ENCODE measurements at places on chromosomes 3 and 15. TPM values are rescaled to one million over a fixed set of nuclear protein-coding genes. Genes with fewer than 3 reads are reported as not detected.

GRCh38 chr3:21159543-21159906, 591.5 kb downstream of the ZNF385D start:
- DNase-seq, result no peak

- no peak for DNase-seq
Measured at GRCh38 chr3:126944089-126944965, 38.6 kb upstream of the PLXNA1 start.

- no peak for DNase-seq
Measured at GRCh38 chr3:45868213-45868612, 18.1 kb upstream of the CCR9 start.

GRCh38 chr3:84789961-84790360, 168.8 kb upstream of the CADM2 start:
- DNase-seq, result no peak

DNA sequence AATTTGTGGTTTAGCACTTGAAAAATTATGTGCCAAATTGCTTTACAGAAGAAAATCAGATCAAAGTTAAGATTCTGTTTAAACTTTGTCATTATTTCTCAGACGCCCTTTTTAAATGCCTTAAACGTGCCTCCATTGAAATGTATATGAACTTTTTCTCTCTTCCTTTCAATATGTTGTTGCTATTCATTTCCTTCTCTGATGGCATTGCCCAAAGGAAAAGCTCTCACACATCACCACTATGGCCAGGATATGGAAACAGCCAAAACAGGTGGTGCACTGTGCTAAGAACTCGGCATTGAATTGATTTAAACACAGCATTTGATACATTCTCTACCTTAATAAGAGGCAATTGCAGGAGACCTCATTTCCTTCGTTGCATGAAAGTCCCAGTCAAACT, 35.7 kb upstream of the NR2F2 start:
- no peak for DNase-seq

GRCh38 chr3:126441256-126441880, 34.3 kb downstream of the ZXDC start:
- DNase-seq, result no peak

DNA sequence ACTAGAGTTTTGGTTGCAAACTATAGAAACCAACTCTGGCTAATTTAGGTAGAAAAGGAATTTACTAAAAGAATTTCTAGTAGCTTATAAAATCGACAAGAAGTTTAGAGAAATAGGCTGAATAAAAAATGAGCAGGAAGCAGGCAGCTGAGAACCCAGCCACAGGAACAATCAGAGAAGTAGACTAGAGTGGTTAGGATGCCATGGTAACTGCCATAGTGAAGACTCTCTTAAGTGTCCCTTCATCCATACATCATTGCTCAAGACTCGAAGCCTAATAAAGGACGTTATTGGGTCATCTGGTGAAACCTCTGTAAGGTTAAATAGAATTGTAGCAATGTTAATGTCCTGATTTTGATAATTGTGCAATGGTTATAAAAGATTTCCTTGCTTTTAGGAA, 13.8 kb downstream of the AVEN start:
- DNase-seq, result no peak

DNA sequence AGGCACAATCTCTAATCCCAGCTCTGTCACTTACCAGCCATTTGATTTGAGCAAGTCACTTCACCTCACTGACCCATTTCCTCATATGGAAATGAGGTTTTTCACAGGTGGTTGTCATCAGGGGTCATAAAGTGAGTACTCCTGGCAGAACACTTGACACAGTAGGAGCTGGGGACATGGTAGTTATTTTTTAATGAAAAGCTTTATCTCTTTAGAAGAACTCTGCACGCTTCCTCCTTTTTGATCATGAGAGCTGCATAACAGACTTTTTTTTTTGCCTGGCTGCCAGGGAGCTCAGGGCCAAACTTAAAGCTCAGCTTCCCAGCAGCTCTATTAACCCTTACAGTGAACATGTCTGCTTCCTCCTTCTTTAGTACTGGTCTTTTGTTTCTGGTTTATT, 8.4 kb downstream of the VWA5B2 start:
- no peak for DNase-seq

- DNase-seq, result no peak
Measured at GRCh38 chr15:77840991-77841775, 208.5 kb upstream of the LINGO1 start.

- DNase-seq, result no peak
Measured at GRCh38 chr3:53005854-53006513, 39.9 kb downstream of the SFMBT1 start.

GRCh38 chr3:122392868-122393844, 9.2 kb downstream of the FAM162A start:
- DNase-seq, result no peak

DNA sequence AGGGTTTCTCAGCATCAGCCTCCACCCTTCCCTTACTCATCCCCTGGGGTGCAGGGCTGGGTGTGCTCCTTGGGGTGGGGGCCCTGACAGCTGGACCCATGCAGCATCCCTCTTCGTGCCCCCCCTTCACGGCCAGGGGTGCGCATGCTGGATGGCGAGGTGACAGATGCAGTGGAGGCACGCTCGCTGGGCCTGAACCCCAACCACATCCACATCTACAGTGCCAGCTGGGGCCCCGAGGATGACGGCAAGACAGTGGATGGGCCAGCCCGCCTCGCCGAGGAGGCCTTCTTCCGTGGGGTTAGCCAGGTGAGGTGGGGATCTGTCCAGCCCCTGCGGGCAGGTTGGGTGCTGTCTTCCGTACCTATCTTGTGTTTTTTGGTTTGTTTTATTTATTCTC, 6.3 kb upstream of the FES start:
- DNase-seq, result no peak

DNA sequence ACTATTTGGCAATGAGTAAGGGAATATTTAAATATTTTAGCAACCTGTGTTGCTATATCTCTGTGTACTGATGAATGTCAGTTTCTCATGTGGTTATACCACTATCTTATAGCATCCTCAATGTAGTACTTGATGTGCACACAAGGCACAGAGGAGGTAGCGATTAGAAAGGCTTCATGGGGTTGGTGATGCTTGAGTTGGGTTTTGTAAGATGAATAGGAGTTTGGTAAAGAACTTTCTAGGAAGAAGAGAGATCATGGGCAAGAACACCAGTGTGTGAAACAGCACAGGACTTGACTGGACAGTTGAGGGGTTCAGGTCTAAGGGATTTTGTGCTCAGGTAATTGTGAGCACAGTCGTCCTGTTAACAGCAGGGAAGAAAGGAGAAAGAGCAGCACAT, 38.1 kb downstream of the LPP start:
- no peak for DNase-seq

GRCh38 chr15:98905963-98906711, 101.5 kb downstream of the PGPEP1L start:
- no peak for DNase-seq

GRCh38 chr3:188510366-188510765, 356.4 kb downstream of the LPP start:
- DNase-seq, result no peak

GRCh38 chr3:34361921-34362320, 563.5 kb downstream of the PDCD6IP start:
- DNase-seq, result no peak

- no peak for DNase-seq
Measured at GRCh38 chr3:158571969-158572765, 1.2 kb downstream of the MLF1 start.

- no peak for DNase-seq
Measured at GRCh38 chr3:36501616-36502015, 121.3 kb downstream of the STAC start.

- no peak for DNase-seq
Measured at GRCh38 chr3:10957976-10958749, 34.4 kb upstream of the SLC6A1 start.

DNA sequence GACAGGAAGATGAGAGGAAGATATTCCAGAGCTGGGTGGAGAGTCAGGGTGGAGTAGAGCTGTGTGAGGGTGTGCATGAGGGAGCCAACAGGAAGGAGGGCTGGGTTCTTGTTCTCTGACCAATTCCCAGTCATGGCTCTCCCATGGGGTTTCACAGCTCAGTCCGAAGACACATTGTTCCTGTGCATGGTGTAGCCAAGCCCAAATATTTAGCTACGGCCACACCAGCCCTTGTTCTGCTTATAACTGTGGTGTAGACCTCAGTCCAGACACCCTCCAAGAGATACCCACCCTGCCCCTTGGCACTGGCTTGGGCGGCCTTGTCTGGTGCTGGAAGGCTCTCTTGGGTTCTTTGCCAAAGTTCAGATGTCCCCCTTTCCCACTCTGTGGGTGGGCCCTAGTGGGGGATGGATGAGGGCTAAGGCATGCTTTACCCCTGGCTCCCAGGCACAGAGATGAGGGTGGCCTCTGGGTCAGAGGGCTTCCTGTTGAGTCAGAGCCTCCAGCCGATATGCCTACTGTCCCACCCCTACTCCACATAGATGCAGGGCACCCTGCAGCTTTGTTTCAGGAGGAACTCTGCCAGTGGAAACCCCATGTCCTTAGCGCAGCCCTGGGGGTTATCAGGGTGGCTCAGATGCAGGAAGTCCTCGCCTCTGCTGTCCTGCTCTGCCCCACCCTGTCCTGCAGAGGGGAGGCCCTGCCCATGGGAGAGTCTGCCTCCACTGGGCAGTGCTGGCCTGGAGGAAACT, 271.2 kb upstream of the CTDSPL start:
- DNase-seq, result no peak

- DNase-seq, result no peak
Measured at GRCh38 chr3:46416125-46416810, 9.2 kb downstream of the CCRL2 start.

DNA sequence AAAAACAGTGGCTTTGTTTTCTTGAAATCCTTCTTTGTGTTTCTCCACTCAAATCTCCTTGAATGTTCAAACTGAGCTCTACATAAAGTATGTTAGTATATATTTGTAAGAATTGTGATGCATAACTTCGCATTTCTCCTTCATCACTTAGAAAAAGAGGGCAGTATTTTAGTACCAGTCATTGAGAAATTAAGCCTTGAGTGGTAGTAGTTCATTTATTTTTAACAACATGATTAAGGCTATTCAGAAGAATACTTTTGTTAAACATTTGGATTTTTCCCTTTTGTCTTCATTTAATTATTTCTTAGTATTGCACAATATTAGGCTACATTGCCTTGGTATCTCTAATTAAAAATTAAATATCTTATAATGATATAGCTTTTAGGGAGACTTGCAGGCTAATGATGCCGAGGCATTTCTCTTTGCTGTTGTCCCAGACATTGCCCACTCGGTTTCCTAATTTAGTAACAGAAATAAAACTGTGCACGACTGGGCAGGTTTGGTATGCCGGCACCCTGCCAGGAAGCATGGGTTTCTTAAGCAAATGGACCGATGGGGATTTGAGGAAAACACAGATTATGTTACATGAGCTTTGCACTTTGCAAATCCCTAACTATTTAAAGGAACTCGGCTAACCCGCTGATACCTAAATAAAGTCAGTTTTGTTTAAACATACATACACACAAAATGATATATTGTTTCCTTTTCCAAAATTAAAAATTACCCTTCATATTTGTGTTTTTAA, 54.7 kb downstream of the LRRC28 start:
- DNase-seq, result no peak

GRCh38 chr3:28150465-28151206, 90.8 kb upstream of the CMC1 start:
- no peak for DNase-seq

- no peak for DNase-seq
Measured at GRCh38 chr15:25847051-25847450, 16.1 kb downstream of the ATP10A start.

- DNase-seq, result no peak
Measured at GRCh38 chr3:160112996-160113395, 112.2 kb upstream of the C3orf80 start.

DNA sequence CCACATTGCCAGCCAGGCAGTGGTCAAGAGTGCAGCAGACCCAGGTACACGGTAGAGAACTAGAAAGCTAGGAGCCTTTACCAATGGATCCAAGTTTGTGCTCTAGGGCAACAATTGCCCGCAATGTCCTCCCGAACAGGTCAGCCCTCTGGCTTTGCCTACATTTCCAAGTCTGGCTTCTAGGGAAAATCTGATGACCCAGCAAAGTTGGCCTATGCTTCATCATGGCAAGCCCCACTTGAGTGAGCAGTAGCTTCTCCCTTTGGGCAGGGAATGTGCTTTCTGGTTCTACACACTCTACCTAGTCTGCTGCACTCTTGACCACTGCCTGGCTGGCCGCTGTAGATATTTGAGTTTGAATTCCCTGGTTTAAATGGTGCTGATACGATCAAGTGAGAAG, 361.6 kb upstream of the NR2F2 start:
- no peak for DNase-seq

The GAP43 gene
- 21.9 TPM for total RNA-seq

The GP9 gene
- not detected for total RNA-seq

The CFAP100 gene
- not detected for total RNA-seq

The LMAN1L gene
- total RNA-seq, result not detected

The CHAC1 gene
- 34.3 TPM for total RNA-seq

The TCF12 gene
- total RNA-seq, result 101 TPM

The CCR9 gene
- not detected for total RNA-seq

The CRYBG3 gene
- total RNA-seq, result 8.0 TPM
